Astrocyte (in vitro differentiated cells and primary cell): ENCODE measurements at places on chromosomes 6 and 20. TPM values are rescaled to one million over a fixed set of nuclear protein-coding genes. Genes with fewer than 3 reads are reported as not detected.

GRCh38 chr6:95186710-95187109 lies 390.6 kb upstream of the MANEA start:
- DNase-seq: no peak

DNA sequence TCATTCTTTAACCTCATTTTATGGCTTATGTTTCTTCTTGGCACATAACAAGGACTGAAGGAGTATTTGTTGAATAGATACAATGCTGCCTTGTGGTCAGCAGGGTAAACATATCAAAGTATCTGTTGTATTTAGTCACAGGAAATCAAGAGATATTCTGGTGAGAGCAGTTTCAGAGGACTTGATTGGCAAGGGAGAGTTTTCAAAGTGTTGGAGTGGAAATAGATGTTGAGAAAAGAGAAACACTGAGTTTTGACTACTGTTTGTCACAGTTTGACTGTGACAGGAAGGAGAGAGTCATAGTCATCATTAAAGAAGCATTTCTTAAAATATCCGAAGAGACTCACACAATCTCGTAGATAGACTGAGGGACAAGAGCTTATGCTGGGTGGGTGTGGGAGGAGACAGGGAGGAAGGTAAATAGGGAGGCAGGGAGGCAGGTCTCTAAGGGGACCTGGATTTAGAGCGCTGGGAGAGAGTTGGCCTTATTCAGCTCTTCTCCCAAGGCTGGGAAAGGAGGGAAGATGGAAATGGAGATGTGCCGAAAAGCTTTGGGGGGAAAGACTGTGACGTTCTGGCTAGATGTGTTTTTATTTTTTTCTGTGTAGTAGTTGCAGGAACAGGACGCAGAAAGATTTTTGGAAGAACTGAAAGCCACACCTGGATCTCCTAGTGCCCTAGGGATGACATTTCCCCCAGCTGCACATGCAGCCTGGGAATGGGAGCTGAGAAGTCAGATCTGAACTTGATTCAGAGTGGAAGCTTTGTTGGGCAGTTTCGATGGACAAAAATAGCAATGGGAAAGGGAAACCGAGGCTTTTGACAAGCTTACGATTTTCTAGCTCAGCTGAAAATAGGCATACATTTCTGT lies 65.0 kb upstream of the IFNGR1 start:
- DNase-seq: no peak

DNA sequence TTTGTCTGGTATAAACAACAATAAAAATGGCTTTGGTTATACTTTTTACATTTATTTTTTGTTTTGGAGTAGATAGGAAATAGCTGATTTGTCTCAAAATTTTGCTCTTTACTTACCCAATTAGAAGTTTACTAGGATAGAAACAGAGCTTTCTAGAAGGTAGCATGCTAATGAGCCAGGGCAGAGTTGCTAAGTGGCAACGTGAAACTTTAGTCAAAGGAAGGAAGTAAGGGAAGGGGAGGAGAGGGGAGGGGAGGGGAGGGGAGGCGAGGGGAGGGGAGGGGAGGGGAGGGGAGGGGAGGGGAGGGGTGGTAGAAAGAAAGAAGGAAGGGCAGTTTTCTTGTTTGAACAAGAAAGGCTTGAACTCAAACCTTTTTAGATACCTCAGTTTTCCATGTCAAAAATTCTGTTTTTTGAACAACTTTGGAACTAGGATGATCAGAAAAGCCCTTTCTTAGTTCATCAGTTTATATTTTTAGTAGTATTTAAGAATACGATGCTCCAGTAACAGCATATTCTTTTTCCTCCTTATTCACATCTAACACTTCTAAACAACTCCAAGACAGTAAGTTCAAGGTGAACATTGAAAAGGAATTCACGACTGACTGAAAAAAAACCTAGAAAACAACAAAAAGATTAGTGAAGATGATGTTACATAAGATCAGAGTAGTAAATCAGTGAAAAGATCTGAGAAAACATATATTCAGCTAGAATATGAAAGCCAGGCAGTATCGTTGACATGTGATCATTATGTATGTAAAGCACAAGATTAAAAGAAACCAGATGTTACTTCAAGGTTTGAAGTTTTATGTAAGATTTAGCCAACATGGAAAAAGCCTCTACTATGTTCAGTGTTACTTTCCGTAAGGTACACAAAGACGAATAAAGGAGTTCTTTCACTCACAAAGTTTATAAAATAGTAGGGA lies 263.4 kb downstream of the ARHGAP18 start:
- no peak for DNase-seq

DNA sequence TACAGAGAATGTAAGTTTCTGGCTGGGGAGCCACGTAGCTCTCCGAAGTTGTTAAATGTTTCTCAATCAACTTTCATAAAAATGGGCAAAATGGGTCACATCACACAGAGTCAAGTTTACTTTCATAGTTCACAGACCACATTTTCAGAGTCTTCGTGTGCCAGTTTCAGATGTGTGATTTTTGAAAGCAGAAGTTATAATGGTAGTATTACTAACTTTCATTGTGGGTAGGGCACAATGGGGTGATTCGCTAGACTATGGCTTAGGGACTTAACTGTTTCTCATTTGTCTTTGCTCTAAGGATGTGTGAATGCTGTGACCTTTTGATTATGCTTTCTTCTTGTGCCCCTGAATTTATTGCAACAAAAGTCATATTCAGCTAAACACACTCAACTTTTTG lies 109.0 kb upstream of the SUPT3H start:
- DNase-seq: no peak

- DNase-seq: no peak
Measured at GRCh38 chr6:47159763-47160162, 117.6 kb upstream of the ADGRF1 start.

- DNase-seq: no peak
Measured at GRCh38 chr6:156410649-156411048, 366.5 kb upstream of the ARID1B start.

DNA sequence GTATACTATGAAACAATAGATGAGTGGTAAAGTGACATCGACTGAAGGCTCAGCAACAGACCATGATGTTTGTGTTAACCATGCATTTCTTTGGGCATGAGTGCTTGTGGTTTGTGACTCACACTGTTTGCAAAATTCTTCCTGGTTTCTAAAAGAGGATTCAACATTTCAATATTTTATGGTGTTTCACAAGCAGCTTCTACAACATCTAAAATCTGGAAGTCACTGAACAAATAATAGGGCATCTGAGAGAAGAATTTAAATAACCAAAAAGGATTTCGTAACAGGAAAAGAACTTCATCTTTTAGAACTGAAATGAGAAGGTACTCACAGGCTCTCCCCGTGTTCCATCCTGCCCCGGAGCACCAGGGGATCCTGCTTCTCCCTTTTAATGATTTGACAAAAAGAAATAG lies 146.2 kb downstream of the COL21A1 start:
- peak; percentile 97 for DNase-seq

- no peak for DNase-seq
Measured at GRCh38 chr20:32571566-32571965, 13.6 kb downstream of the NOL4L start.

Gene CLVS2
- total RNA-seq: not detected in 2 replicates

Gene POU5F1
- total RNA-seq: 5.4 and 6.3 TPM in 2 replicates

Gene PXMP4
- 1.1 and 1.2 TPM in 2 replicates for total RNA-seq

Gene PAK5
- total RNA-seq: 0.16 and 0.19 TPM in 2 replicates
